RKO (cell line): ENCODE measurements at places on chromosomes 6 and 20.
A peak's percentile ranks its signal among the peaks of the same experiment; 100 is the strongest.

DNA sequence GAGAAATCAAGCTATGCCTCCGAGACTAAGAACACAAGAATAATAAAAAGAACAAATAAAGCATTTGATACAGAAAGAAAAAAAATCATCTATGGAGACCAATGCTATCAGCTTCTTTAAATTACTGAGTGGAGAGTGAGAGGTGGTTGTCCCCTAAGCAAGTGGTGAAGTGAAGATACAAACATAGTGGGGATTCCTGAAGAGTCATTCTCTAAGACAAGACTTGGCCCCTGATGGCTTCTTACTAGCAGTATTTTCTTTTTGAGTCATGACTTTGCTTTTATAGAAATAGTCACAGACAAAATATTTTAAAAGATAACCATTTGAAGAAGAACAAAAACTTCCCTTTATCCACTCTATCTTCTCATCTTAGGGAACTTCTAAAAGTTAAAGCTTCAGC lies 261.4 kb upstream of the PRDM1 start:
- no peak for DNase-seq

DNA sequence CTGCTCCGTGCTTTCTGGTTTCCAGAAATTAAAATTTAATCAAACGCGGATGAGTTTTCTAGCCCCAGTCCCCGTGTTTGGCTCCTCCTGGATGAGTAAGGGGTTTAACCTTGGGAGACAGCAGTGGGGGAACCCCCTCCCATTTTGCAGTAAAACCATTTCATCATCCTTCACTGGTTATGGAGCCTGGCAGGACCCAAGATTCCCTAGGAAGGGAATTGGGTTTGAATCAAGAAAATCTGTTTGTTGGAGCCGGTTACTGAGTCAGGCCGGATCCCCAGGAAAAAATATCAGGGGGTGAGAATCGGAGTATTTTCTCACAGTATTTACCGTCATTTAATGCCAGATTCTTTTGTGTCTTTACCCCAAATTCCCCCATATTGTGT lies 754 bp downstream of the YWHAB start:
- DNase-seq, result peak; percentile 49

DNA sequence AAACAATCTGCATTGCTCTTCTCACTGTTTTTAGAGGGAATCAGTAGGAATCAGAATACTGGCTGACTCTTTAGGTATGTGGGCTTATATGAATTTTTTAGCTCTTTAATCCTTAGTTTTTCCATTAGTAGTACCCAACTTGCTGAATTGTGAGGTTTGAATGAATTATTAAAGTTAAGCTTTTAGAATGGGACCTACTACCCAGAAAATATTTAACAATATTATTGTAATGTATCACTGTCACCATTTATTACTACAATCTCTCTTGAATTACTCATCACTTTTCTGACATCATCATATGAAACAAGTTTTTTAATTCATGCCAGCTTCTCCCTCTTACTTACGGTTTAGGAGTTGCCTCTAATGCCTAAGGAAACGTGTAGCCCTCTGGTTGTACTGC lies 212.7 kb downstream of the BCKDHB start:
- DNase-seq, result peak; percentile 14

DNA sequence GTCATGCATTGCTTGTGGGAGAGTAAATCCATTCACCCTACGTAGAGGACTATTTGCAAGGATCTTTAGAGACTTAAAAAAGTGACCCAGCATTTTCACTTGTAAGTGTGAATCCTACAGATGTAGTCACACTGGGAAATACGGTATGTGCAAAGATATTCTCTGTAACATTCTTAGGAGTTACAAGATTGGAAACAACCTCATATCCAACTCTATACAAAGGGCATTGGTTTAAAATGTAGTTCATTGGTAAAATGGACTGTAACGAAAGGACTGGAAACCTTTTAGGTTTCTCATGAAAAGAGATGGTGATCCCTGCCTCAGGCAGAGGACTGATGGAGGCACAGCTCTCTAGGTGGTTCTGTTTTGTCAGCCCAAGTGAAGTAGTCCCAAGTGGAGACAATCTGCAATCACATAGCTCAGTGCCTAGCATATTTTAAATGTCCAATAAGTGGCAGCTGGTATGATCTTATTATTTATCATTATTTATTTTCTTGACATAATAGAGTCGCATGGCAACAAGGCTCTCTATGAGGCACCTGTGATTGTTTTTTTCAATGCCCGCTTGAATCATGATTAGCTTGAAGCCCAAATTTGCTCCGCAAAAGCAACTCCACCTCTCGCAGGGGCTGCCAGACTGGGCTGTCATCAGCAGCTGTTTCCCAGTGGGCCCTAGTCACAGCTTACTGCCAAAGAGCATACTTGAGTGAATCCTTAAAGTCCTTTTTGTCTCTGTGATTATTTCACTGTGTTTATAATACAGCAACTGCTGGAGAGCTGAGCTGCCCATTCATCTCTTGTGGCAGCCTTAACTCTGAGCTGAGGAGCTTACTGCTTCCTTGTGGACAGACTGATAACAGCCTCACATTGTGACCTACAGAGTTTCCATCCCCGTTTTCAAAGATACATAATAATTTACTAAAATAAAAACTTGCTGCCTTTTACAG lies 19.8 kb upstream of the ENPP1 start:
- DNase-seq, result peak; percentile 3

GRCh38 chr20:6558341-6558740 lies 209.1 kb upstream of the BMP2 start:
- DNase-seq, result peak; percentile 17

DNA sequence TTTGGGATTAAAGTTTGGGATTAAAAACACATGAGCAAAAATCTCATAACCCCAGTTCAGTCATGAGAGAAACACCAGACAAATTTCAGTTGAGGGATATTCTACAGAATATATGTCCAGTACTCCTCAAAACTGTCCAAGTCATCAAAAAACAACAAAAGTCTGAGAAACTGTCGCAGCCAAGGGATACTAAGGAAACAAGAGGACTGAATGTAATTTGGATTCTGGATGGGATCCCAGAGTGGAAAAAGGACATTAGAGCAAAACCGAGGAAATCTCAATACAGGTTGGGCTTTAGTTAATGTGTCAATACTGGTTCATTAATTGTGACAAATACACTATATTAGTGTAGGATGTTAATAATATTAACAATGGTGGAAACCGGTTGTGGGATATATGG lies 219.3 kb downstream of the BCKDHB start:
- DNase-seq, result no peak

DNA sequence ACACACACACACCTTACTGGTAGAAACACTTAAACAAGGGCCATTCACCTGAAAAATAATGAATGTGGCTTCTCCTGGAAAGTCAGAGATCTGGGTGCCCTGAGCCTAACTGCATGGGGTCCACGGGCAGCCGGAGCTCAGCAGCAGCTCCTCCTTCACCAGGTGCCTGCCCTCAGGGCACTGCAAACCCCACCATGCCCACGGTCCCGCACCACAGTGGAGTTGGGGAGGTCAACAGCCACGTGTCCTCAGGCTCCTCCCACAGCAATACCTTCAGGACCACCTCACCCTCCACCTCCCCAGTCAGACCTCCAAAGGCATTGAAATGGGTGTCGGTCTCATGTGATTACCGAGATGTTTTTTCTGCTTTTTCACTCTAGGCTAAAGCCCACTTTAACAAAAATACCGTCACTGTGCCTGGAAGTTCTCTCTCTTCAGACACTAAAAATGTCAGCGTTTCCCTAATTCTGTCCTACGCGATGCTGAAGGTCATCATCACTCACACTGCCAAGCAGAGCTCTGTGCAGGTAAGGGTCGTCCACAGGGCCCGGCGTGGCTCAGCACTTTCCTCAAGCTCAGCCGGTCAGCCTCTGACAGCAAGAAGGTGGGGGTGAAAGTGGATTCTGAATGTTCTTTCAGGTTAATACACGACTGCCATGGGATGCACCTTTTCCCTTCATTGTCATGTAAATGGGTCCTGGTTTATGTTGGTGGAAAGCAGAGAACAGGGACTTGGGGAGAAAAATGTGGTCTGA lies 48.9 kb downstream of the CDK5RAP1 start:
- no peak for DNase-seq

GRCh38 chr6:122610690-122611455 lies 668 bp downstream of the PKIB start:
- DNase-seq, result peak; percentile 16
